Osteocyte (in vitro differentiated cells): ENCODE measurements at places on chromosomes 3 and 15. TPM values are rescaled to one million over a fixed set of nuclear protein-coding genes. Genes with fewer than 3 reads are reported as not detected.

The TMC3 gene
- not detected in 2 replicates for total RNA-seq

The LRRC2 gene
- total RNA-seq, result 1.2 and 1.5 TPM in 2 replicates

The CCDC51 gene
- total RNA-seq, result 11.3 and 11.9 TPM in 2 replicates

DNA sequence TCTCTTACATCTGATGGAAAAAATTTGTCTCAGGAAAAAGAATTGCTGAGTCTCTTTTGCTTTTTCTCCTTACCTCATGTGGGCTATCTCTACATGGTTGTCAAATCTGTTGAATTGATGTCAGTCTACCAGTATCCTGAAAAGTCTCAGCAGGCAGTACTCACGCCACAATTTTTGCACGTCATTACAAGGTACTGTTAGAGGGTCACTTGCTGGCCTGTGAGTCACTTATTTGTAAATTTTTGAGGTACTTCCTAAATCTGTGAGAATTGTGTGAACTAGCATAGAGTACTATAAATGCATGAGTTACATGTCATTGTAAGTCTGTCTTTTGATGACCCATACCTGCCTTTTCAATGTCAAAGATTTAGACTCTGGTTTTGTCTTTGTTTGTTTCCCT lies 15.9 kb downstream of the HPS3 start:
- no peak overlapping the region for H3K27ac ChIP-seq

GRCh38 chr15:74191798-74192197 lies 10.8 kb downstream of the STRA6 start:
- peaks cover 40% of the 10 kb centered on the region for H3K4me1 ChIP-seq
- no peak overlapping the region for H3K27ac ChIP-seq
- no peaks in the 10 kb centered on the region for H3K27me3 ChIP-seq
- peaks cover 3% of the 10 kb centered on the region for H3K36me3 ChIP-seq
- no peak for DNase-seq
- no peak overlapping the region for H3K4me3 ChIP-seq

- peaks cover 36% of the 10 kb centered on the region for H3K27me3 ChIP-seq
- H3K36me3 ChIP-seq, result no peaks in the 10 kb centered on the region
- H3K27ac ChIP-seq, result no peak overlapping the region
- no peak for DNase-seq
- no peaks in the 10 kb centered on the region for H3K4me1 ChIP-seq
These were observed 12.1 kb upstream of the RYR3 start for GRCh38 chr15:33298631-33299030.

GRCh38 chr3:195257454-195258448 lies 13.2 kb downstream of the XXYLT1 start:
- H3K4me1 ChIP-seq, result peaks cover 56% of the 10 kb centered on the region
- H3K27me3 ChIP-seq, result no peaks in the 10 kb centered on the region
- peak overlapping the region; percentile 34 for H3K27ac ChIP-seq
- H3K36me3 ChIP-seq, result no peaks in the 10 kb centered on the region
